ENCODE measurements at places on chromosomes 5 and 9. TPM values are rescaled to one million over a fixed set of nuclear protein-coding genes. Genes with fewer than 3 reads are reported as not detected.

Gene PCDHGA12
- total RNA-seq: 7.9 TPM

Gene RANBP17
- 72.0 TPM for total RNA-seq

Gene GPR150
- total RNA-seq: 0.25 TPM

Gene PKD2L2
- total RNA-seq: under 0.01 TPM

Gene GABRA6
- 0.25 TPM for total RNA-seq

Gene GLDC
- 14.8 TPM for total RNA-seq

Gene TERT
- total RNA-seq: not detected

Gene TMEFF1
- total RNA-seq: 38.4 TPM

Gene MARCHF11
- total RNA-seq: 1.5 TPM

Gene CDK5RAP2
- 29.0 TPM for total RNA-seq

Gene SPATA9
- 0.98 TPM for total RNA-seq

Gene SLC36A2
- total RNA-seq: not detected

Gene RASGEF1C
- total RNA-seq: 21.4 TPM

Gene PCDHA11
- 31.7 TPM for total RNA-seq

Gene HTR4
- 0.49 TPM for total RNA-seq

Gene SLC4A9
- under 0.01 TPM for total RNA-seq

Gene MEGF10
- 19.7 TPM for total RNA-seq

Gene PCDHA8
- total RNA-seq: 7.6 TPM

Gene CLTB
- total RNA-seq: 42.3 TPM

Gene LCN10
- total RNA-seq: not detected

Gene CDH12
- 23.1 TPM for total RNA-seq

Gene OR1J2
- total RNA-seq: not detected

Gene IGFBPL1
- total RNA-seq: 31.7 TPM

Gene LHX3
- under 0.01 TPM for total RNA-seq

Gene NDST1
- total RNA-seq: 28.0 TPM

Gene PAIP2
- total RNA-seq: 85.6 TPM

Gene SHB
- 11.3 TPM for total RNA-seq

Gene OSTF1
- 9.3 TPM for total RNA-seq

Gene PCDHGA11
- total RNA-seq: 19.7 TPM

Gene BRINP1
- total RNA-seq: 26.1 TPM

Gene PTGES
- total RNA-seq: 2.0 TPM

Gene CMYA5
- 0.74 TPM for total RNA-seq

Gene MYMK
- not detected for total RNA-seq

Gene PCDHB4
- 5.2 TPM for total RNA-seq

Gene ST8SIA4
- total RNA-seq: 38.8 TPM

Gene CBY3
- not detected for total RNA-seq

Gene LCN9
- not detected for total RNA-seq

Gene TOR4A
- 0.49 TPM for total RNA-seq

Gene FIBCD1
- 0.74 TPM for total RNA-seq

Gene RUFY1
- total RNA-seq: 20.2 TPM

Gene BICD2
- 25.1 TPM for total RNA-seq

Gene MSX2
- not detected for total RNA-seq

Gene PIP5K1B
- total RNA-seq: 4.9 TPM

Gene IL9
- total RNA-seq: not detected

Gene CCNJL
- total RNA-seq: 2.2 TPM

Gene NCBP1
- 50.6 TPM for total RNA-seq
